DMS 273 treated with DMSO at 0.1 percent for 48 hours (cell line): ENCODE measurements at places on chromosomes 12 and 14.

DNA sequence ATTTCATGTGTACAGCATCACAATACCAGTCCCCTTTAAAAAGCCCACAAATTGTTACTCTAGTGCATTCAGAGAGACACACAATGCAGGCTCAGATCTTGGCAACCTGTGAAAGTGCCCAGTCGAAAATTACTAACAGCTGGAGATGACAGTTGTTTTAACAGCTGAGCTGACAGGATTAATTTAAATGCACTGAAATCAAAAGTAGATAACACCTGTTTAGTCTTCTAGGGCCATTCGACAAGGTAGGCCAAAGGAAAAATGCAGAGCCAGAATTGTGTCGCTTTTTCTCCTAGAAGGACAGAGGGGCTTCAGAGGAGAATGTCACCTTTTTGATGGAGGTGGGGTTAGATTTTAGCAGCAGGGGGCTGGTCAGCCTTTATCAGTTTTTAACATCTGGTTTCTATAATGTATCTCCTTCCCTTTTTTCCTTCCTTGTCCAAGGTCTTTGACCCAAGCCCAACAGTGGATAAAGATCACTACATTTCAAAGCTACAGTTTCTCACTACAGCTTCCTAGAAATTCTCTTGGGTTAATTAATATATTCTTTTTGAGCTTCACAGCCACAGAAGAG, 139.1 kb downstream of the SOX5 start:
- peak; percentile 72 for DNase-seq

GRCh38 chr14:31936115-31936514, 141.0 kb upstream of the ARHGAP5 start:
- DNase-seq: no peak

DNA sequence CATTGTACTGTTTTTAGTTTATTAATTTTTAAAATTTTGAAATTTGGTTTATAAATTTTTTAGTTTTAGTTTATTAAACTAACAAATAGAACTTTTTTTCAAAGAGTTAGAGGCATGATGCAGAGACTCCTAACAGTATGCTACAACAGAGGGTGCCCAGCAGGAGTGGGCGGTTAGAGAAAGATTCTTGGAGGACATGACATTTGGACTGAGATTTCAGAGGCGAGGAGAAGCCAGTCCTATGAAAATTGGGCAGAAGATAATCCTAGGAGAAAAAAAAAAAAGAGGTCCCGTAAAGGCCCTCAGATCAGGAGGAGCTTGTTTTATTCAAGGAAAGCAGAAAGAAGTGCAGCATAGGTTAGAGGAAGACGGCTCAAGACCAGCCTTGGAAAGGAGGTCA, 21.7 kb downstream of the KCNK10 start:
- DNase-seq: no peak

DNA sequence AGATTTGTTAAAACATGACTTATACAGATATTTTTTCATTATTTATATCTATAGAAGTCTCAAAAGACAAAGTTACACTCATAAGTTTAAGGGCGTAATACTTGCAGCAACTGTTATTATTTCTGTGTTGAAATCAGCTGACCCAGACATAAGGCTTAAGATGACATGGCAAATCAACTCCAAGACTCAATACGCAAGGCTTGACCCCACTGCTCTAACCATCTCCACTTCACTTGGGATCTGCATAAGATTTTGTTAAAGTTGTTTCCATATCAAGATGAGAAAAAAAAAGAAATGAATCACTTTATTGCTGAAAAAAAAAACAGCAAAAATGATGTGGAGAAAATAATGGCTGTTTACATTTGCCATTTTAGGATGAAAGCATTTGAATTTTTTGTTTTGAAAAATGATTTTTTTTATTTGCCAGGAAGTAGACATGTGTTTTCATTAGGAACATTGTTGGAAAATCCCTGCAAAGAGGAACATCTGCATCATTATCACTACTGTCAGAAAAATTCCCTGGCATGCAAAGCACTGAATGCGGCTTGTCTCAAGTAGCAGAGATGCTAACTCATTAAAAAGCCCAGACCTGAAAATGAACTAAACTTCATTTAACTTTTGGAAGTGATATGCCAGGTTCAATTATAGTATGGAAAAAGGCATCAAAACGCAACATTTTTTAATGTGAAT, 73.5 kb downstream of the LIN7A start:
- DNase-seq: no peak
